ENCODE measurements at places on chromosomes 3 and 15.

DNA sequence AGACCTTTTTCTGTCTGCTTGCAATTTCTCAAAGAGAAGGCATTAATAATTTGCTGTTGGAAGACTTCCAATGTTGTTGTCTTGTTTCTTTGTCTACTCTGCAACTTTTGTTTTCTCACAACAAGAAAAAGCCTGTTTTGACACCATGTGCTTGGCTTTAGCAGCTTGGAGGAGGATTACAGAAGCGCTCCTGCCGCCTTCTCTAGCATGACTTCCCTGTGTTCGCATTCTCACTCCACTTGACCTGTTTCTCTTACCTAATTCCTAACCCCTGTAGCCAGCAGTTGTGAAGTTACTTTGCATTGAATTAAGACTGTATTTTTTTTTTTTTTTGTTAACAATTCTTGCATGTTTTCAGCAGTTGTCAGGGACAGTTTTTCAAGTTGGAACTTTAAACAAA lies 235.3 kb upstream of the GOLIM4 start:
- DNase-seq: no peak

GRCh38 chr3:4501437-4501836 lies 8.3 kb downstream of the ITPR1 start:
- no peak for DNase-seq

DNA sequence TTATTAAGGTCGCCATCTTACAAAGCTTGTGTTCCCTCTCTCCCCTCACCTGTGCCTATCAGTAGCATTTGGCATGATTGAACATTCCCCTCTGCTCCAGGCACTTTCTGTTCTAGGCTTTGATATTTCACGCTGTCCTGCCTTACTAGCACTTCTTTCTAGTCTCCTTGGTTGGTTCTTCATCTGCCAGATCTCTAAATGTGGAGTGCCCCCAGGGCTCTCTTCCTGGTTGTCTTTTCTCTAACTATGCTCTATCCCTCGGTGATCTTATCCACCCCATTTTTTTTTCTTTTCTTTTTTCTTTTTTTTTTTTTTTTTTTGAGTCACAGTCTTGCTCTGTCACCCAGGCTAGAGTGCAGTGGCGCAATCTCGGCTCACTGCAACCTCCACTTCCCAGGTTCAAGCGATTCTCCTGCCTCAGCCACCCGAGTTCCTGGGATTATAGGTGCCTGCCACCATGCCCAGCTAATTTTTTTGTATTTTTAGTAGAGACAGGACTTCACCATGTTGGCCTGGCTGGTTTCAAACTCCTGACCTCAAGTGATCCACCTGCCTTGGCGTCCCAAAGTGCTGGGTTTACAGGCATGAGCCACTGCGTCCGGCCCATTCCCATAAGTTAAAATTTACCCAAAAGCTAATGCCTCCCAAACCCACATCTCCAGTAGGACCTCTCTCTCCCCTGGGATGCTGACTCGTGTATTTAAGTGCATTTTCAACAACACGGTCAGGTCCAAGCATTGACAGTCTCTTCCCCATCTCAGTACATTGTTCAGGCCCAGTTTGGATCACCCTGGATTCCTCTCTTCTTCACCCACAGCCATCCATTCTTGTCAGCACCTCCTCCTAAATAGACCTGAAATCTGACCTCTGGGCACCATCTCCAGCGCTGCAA lies 5.2 kb downstream of the NUSAP1 start:
- DNase-seq: no peak

- no peak for DNase-seq
These were observed 78.1 kb downstream of the STT3B start for GRCh38 chr3:31610700-31611275.

- DNase-seq: no peak
These were observed 33.0 kb downstream of the ANP32A start for GRCh38 chr15:68787609-68788263.

DNA sequence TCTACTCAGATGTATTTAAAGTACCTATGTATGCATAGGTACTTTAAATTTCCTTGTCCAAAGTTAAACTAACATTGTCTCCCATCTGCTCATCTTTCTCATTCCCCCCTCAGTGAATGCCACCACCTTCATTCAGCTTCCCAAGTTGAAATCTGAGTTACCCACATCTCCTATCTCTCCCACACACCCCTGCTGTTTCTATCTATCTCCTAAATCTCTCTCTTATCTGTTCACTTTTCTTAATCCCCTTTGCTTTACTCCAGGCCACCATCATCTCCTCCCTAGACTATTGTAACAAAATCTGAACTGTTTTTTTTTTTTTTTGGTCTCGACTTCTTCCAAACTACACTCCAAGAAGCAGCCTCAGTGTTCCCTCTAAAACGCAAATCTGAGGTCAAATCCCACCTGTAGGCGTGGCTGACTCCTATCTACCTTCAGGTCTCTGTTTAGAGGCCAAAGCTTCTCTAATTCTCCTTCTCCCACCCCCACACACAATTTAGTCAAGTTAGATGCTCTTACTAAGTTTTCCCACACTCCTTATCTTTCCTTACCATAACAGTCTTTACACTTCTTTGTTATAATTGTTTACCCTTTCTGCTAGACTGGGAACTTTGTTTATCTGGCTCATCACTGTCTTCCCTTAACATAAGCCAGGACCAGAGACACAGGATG lies 3.5 kb upstream of the NEO1 start:
- no peak for DNase-seq

GRCh38 chr3:187041362-187042307 lies 97.7 kb downstream of the RPL39L start:
- DNase-seq: peak; percentile 39

- DNase-seq: no peak
These were observed 102.6 kb upstream of the ROPN1 start for GRCh38 chr3:124094496-124094895.

DNA sequence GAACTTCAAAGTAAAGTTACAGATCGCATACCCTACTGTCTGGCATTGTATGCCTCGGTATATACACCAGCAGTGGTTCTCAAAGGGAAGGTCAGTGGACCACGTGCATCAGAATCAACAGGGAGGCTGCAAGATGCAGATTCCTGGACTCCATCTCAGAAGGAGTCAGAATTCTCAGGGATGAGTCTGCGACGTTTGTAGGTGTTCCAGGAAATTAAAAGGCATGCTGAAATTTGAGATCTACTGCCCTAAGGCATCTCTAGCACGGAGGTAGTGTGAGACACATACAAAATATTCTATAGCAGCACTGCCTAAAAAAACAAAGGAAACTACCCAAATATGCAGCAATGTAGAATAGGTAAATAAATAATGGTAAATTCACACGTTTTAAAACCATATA lies 136.8 kb upstream of the BNIP2 start:
- no peak for DNase-seq

DNA sequence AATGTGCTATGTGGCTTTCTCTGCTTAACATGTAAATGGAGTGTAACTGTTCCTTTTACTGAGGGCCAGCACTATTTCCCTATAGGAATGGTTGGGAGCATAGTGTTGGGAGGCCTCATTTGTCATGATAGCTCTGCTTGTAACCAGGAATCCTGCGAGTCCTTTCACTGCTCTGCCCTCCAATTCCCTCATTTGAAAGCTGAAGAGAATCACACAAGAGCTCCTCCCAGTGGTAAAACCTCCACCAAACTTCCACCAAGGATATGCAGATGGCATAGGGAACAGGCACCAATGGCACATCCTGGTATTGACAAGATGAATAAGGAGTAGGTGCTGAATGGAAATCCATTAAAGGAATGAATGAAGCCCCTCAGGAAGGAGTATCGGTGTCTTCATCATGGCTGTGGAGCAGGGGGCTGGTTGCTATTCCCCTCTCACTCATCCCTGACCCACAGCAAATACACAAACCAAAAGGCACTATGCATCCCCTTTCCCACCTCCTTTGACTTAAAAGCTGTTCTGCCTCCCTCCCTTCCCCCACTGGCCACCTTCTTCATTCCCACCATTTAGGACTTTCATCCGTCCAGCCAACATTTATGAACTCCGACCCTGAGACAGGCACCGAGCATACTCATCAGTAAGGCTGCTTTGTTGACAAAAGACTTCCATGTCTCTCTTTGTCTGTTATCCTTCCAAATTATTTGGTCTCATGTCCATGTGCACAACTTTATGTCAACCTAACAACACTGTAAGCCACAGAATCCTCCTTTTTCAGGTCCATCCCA lies 560.8 kb downstream of the FOXP1 start:
- DNase-seq: no peak

DNA sequence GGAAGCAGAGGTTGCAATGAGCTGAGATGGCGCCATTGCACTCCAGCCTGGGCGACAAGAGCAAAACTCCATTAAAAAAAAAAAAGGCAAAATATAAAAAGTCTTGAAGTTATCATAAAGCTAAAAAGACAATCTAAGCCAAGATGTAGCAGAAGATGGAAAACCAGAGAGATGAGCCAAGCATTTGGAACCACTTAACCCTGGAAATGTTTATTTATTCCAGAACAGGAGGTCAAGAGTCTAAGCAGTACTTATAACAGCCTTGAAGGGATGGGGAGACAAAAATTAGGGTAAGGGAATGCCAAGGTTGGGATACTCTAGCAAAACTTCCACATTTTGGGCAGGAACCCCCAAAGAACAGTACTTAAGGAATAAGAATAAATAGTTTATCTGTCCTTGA lies 30.1 kb downstream of the FAIM start:
- no peak for DNase-seq

DNA sequence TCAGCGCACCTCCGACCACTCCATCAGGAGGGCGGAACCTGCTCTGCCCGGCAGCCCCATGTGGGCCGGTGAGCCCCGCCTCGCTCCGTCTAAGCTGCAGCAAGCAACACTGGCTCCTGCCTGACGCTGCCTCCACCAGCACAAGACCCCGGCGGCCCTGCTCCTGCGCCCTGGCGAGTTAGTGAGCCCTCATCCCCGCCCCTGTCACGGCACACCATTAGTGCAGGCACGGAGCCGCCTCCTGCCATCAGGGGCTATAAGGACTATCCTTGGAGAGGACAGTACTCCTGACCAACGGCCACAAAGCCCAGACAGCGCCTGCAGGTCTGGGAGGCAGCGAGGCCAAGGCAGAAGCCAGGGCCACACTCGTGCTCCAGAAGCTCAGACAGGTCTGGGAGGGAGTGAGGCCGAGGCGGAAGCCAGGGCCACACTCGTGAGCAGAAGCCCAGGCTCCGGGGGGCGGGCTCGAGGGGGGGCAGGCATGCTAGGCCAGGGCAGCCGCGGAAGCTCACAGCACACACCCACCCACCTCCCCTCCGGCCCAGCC lies 39.4 kb downstream of the TNK2 start:
- DNase-seq: no peak

DNA sequence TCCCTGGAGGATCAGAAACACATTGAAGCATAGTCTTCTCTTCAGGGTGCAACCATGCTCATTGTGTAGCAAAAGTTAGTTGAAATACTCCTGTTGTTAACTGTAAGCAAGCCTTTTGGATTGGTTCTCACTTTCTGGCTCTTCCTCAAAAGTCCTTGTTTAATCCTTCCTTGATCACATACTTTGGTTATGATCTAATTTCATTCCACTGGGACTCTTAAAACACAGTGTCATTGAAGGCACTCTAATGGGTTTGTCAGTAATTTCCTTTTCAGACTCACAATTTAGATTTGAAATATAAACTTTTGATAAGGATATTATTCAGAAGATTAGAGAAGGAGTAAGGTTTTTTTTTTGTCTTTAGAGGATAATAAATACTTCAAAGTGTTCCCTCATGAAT lies 451.7 kb upstream of the SGO1 start:
- no peak for DNase-seq

- DNase-seq: no peak
These were observed 785.3 kb downstream of the ROBO2 start for GRCh38 chr3:77825001-77825827.

GRCh38 chr15:68417897-68418296 lies 14.1 kb downstream of the ITGA11 start:
- no peak for DNase-seq

DNA sequence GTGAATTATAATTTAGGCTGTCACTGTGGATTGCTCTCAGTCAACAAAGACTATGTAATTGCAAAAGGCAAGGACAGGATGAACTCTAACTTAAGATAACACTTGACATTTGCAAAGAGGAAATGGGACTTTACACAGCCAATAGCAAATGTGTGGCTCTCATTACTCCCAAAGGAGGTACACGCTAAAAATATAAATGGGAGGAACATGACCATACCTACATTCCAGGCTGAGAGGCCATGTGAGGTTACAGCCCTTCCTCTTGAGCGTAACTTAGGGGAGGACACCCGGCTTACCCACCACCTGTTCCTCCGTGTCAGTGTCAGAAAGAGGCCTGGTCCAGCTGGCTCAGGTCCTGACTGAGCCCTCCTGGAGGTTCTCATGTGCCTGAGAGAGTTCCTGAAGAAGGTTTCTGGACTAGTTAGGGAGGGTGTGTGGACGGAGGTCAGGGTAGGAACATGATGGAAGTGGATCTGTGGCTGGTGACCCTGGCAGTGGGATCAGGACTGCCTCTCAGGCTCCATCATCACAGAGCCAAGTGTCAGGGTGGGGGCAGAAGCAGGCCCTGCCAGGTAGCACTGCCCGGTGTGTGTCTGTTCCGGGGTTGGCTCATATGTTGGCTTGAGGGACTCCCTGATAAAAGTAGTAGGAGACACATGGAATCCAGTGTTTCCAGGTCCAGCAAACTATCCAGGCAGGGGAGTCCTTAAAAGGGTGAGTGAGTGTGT lies 7.9 kb downstream of the POPDC2 start:
- DNase-seq: no peak

GRCh38 chr3:71262364-71263265 lies 320.9 kb downstream of the FOXP1 start:
- no peak for DNase-seq
